Naive thymus-derived CD4-positive, alpha-beta T cell (primary cell): ENCODE measurements at places on chromosomes 7 and 10. TPM values are rescaled to one million over a fixed set of nuclear protein-coding genes. Genes with fewer than 3 reads are reported as not detected.

DNA sequence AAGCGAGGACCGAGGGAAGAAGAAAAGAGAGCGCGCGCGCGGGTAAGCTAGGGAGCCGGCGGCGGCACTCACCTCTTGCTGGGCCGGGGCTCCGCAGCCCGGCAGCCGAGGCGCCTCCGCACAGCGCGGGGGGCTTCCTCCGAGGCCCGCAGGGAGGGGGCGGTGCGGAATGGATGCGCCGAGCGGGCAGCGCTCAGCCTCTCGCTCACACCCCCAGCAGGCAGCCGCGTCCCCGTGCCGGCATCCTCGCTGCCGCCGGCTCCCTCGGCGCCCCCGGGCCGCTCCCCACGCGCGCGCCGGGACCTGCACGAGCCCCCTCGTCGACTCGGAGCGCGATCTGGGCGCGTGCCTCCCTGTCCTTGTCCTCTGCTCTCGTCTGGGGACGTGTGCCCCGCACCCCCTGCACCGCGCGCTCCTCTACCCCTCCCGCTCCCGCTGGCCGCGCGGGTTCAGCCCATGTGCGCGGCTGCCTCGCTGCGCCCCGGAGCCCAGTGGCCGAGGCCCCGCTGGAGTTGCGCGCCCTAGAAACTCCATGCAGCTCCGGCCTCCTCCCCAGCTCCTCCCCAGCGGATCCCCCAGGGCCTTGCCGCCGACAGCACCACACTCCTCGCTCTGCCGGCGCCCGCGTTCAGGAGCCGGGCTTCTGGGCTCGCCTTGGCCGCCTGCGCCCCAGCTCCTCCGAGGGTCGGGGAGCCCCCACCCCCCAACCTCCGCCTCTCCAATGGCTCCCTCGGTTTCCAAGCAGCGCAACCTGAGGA is 75.3 kb downstream of the CALN1 start:
- DNase-seq, result no peak
- no peaks in the 10 kb centered on the region for H3K4me1 ChIP-seq
- H3K36me3 ChIP-seq, result no peaks in the 10 kb centered on the region
- no peak overlapping the region for H3K4me3 ChIP-seq
- H3K27me3 ChIP-seq, result no peaks in the 10 kb centered on the region

DNA sequence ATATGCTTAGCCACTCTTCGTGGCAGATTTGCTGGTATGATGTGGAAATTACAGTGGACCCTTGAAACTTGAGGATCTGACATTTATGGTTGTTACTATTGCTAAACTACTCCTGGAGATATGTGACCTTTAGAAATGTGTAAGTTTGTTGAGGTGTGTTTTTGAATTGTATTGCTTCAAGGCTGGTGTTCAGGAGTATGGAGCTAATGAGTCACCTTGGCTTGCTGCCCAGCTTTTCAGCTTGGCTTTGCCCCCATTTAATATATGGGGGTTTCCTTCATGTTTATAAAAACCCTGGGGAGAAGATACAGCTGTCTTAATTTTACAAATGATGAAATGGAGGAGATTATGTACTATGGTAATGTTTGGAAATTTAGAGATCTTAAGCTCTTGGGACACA is 11.6 kb downstream of the HBP1 start:
- H3K27ac ChIP-seq, result no peak overlapping the region
- no peak for DNase-seq
- H3K4me1 ChIP-seq, result peaks cover 6% of the 10 kb centered on the region
- H3K36me3 ChIP-seq, result peaks cover 10% of the 10 kb centered on the region
- no peak overlapping the region for H3K4me3 ChIP-seq

- peaks cover 41% of the 10 kb centered on the region for H3K36me3 ChIP-seq
- no peaks in the 10 kb centered on the region for H3K4me1 ChIP-seq
- H3K27ac ChIP-seq, result no peak overlapping the region
- no peak overlapping the region for H3K4me3 ChIP-seq
- no peaks in the 10 kb centered on the region for H3K27me3 ChIP-seq
- DNase-seq, result no peak
Observed at GRCh38 chr7:154996101-154996500, 6.8 kb downstream of the PAXIP1 start.

Gene TMEM72
- not detected for total RNA-seq

- H3K27ac ChIP-seq, result no peak overlapping the region
- peaks cover 41% of the 10 kb centered on the region for H3K36me3 ChIP-seq
- no peaks in the 10 kb centered on the region for H3K27me3 ChIP-seq
- H3K4me1 ChIP-seq, result no peaks in the 10 kb centered on the region
Observed at GRCh38 chr7:92228100-92228499, 17.6 kb downstream of the KRIT1 start.

DNA sequence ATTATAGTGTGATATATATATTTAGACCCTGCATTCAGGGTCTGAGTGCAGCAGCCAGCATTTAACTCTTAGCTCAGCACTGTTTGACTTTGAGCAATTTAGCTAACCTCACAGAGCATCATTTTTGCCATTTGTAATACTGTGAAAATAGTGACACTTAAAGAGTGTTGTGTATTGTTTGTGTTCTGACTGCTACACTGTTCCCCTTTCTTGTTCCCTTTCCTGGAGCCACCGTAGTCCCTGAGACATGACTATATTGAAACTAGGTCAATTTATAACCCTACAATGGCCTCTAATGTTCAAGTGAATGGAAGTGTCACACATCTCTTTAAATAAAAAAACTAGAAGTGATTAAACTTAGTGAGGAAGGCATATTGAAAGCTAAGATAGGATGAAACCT is 20.3 kb upstream of the CD36 start:
- H3K27me3 ChIP-seq, result no peaks in the 10 kb centered on the region
- H3K27ac ChIP-seq, result no peak overlapping the region
- no peak overlapping the region for H3K4me3 ChIP-seq
- H3K36me3 ChIP-seq, result no peaks in the 10 kb centered on the region
- DNase-seq, result no peak
